ENCODE measurements at places on chromosomes 5 and 9. TPM values are rescaled to one million over a fixed set of nuclear protein-coding genes. Genes with fewer than 3 reads are reported as not detected.

IFNA21 gene
- not detected for total RNA-seq

SHC3 gene
- total RNA-seq, result 2.2 TPM

- no peak for DNase-seq
- H3K27me3 ChIP-seq, result no peaks in the 10 kb centered on the region
Measured at GRCh38 chr9:83992407-83992806, 11.8 kb downstream of the RMI1 start.

PIP5KL1 gene
- total RNA-seq, result not detected

ZMAT2 gene
- 22.0 TPM for total RNA-seq

PCA3 gene
- not detected for total RNA-seq

DNA sequence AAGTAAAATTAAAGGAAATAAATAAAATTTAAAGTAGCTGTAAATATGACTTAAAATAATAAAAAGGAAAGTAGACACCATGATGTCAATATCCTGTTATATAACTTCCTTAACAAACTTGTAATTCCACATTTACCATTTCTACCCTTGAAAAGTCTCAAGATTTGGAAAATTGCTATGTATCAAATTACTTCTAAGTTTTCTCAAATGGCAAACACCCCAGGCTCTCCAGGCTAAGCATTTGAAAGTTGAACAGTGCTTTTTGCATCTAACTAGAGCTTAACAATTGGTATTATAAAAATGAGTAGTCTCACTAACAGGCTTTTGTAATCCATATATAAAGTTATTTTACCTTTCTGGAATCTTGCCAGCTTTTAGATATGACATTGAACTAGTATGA, 41.5 kb upstream of the MACIR start:
- H3K36me3 ChIP-seq, result no peaks in the 10 kb centered on the region
- H3K27ac ChIP-seq, result no peak overlapping the region
- H3K4me3 ChIP-seq, result no peak overlapping the region
- no peaks in the 10 kb centered on the region for H3K4me1 ChIP-seq
- no peaks in the 10 kb centered on the region for H3K27me3 ChIP-seq

KYAT1 gene
- 11.0 TPM for total RNA-seq

KIF3A gene
- 203 TPM for total RNA-seq

- no peak for DNase-seq
- no peak overlapping the region for H3K27ac ChIP-seq
- no peak overlapping the region for H3K4me3 ChIP-seq
- no peaks in the 10 kb centered on the region for H3K36me3 ChIP-seq
Measured at GRCh38 chr5:127324756-127325155, 34.2 kb downstream of the MEGF10 start.

- H3K27ac ChIP-seq, result no peak overlapping the region
- H3K36me3 ChIP-seq, result no peaks in the 10 kb centered on the region
- H3K4me1 ChIP-seq, result no peaks in the 10 kb centered on the region
- DNase-seq, result no peak
Measured at GRCh38 chr9:36940500-36940853, 93.6 kb downstream of the PAX5 start.
